Central memory CD4-positive, alpha-beta T cell (primary cell): ENCODE measurements at places on chromosomes 2 and 18.

- no peak for DNase-seq
Measured at GRCh38 chr2:46992776-46993175, 77.2 kb upstream of the MCFD2 start.

GRCh38 chr2:25567406-25567805 is 106.0 kb downstream of the DTNB start:
- DNase-seq = no peak

GRCh38 chr2:74005786-74006185 is 21.1 kb downstream of the TET3 start:
- DNase-seq = no peak

DNA sequence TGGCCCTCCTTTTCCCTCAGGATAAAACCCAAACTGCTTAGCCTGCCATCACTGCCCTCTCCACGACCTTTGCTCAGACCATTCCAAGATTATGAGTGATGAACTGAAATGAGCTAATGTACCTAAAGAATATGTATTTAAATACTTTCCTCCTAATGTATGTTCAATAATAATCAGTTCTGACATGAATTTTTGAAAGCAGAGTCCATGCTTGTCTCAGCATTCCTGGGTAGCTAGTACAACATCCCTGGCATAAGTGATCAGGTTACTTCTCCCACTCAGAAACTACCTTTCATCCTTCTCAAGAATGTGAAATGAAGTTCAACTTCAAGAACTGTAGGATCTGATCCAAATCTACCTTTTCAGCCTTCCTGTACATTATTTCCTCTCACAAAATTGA is 103.6 kb downstream of the UNC80 start:
- DNase-seq = no peak

GRCh38 chr18:3388980-3389379 is 61.0 kb upstream of the TGIF1 start:
- no peak for DNase-seq

- no peak for DNase-seq
Measured at GRCh38 chr2:172213116-172213860, 110.6 kb upstream of the DLX2 start.

DNA sequence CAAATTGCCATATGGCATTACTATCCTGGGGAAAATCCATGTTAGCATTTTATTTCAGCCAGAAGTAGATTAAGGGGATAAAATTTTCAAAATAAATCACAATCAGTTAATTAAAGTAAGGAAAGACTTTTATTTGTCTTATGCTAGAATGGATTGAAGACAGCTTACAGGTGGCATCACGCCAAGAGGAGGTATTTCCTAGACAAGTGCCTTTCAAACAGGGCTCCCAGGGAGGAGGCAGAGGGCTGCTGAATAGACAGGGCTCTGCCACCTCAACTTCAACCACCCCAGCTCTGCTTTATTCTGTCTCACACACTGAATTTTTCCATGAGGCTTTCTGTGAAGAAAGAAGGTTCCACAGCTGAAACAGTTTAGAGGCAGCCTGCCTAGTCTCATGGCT is 12.2 kb downstream of the CCDC68 start:
- DNase-seq = no peak
